ENCODE measurements at places on chromosomes 12 and 14. TPM values are rescaled to one million over a fixed set of nuclear protein-coding genes. Genes with fewer than 3 reads are reported as not detected.
A peak's percentile ranks its signal among the peaks of the same experiment; 100 is the strongest.

ISCU gene
- 115 TPM for total RNA-seq

FOXM1 gene
- total RNA-seq: 109 TPM

GPR137C gene
- 0.12 TPM for total RNA-seq

DNA sequence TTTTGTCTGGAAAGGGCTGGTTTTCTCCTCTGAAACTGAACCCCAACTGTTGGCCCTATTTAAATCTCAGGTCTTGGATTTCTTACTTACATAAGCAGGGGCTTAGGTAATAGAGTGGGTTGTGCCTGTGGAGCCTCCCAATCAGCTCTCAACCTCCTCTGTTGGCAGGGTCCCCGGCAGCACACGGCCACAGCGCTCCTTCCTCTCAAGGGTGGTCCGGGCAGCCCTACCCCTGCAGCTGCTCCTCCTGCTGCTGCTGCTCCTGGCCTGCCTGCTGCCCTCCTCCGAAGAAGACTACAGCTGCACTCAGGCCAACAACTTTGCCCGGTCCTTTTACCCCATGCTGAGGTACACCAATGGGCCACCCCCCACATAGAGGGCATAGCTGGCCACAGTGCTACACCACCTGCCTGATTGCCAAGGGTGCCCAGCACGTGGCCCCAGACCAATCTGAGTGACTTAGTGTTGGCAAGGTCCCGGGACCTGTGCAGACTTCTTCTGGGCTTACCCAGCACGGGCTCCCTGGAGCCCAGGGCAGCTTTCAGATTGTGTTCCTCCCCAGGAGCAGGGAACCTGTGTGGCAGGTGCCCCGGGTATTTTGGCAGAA, 68.9 kb downstream of the ESR2 start:
- no peaks in the 10 kb centered on the region for H3K4me1 ChIP-seq
- no peaks in the 10 kb centered on the region for H3K36me3 ChIP-seq
- H3K27me3 ChIP-seq: no peaks in the 10 kb centered on the region
- no peak for DNase-seq
- no peak overlapping the region for H3K27ac ChIP-seq
- H3K4me3 ChIP-seq: no peak overlapping the region

DNA sequence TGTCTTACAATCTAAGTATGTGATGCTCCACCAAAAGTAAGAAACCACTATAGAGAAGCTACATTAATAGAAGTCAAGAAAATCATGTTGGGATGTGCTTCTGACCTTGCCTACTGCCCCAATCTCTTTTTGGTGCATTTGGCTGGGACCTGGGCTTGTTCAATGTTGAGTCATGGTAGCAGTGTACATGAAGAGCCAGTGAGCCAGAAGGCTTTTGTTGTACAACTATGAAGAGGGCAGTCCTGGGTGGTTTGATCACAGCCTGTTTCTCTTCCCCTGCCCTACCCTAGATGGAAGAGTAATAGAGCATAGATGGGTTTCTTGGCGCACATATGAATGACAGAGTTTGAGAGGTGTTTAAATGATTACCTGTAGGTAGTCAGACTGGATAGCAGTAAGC, 56.4 kb downstream of the UBR7 start:
- no peak overlapping the region for H3K4me3 ChIP-seq
- no peak for DNase-seq
- H3K4me1 ChIP-seq: peaks cover 11% of the 10 kb centered on the region
- H3K27ac ChIP-seq: peak overlapping the region; percentile 53
- no peaks in the 10 kb centered on the region for H3K27me3 ChIP-seq

GRCh38 chr12:53939141-53940108, 794 bp downstream of the HOXC13 start:
- peaks cover 26% of the 10 kb centered on the region for H3K4me1 ChIP-seq
- no peak for DNase-seq
- peaks cover 1% of the 10 kb centered on the region for H3K36me3 ChIP-seq
- H3K27ac ChIP-seq: no peak overlapping the region

GRCh38 chr14:34965912-34966311, 16.9 kb upstream of the SRP54 start:
- no peak overlapping the region for H3K4me3 ChIP-seq
- peaks cover 36% of the 10 kb centered on the region for H3K4me1 ChIP-seq

GRCh38 chr14:96416292-96416691, 24.4 kb downstream of the AK7 start:
- no peak overlapping the region for H3K27ac ChIP-seq
- DNase-seq: no peak
- H3K4me3 ChIP-seq: no peak overlapping the region
- no peaks in the 10 kb centered on the region for H3K36me3 ChIP-seq

Measured in activated T-cell treated with anti-CD3 and anti-CD28 coated beads, Interleukin-2, amount 50 U/mL, for 72 hours (primary cell).